ENCODE measurements at places on chromosomes 11 and 22.

- DNase-seq = peak; percentile 10
Measured at GRCh38 chr22:41873391-41873790, 40.5 kb downstream of the SREBF2 start.

DNA sequence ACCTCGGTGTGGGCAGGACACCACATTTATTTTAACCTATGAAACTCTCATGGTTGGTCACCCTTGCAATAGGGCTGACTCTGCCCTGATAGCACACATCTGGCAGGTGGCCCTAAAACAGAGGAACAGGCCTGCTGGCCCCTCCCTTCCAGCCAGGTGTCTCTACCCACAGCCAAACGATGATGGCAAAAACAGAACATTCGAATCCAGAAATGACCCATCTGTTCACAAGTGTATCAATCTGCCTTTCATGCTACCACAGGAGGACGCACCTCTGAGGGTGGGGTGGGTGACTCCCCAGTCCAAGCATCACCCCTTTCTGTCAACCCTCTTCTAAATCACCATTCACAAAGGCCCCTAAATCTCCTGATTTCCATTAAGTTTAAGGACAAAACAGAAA, 118.1 kb downstream of the ETS1 start:
- DNase-seq = no peak

DNA sequence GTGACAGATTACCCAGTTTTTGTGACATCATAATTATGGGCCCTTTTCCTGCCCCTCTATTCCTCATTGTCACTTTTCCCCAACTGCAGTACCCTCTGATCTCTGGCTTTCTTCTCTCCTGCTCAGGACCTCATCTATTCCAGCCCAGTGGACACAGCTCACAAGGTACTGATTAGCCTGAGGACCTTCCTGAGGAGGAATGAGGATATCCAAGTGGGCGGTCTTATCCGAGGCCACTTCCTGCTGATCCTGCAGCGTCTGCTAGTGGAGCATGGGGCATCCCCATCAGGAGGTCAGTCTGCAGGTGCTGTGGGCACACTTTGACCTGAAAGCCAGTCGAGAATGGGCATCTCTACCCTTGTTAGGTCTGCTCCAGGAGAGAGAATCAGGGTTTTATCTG, 24.5 kb upstream of the CCDC134 start:
- DNase-seq = no peak

GRCh38 chr11:313304-313786, 495 bp upstream of the IFITM1 start:
- no peak for DNase-seq

GRCh38 chr11:3208272-3208671, 10.3 kb downstream of the MRGPRG start:
- no peak for DNase-seq

- no peak for DNase-seq
Measured at GRCh38 chr22:25702040-25702439, 39.9 kb upstream of the MYO18B start.

GRCh38 chr11:33412241-33412640, 155.1 kb downstream of the HIPK3 start:
- no peak for DNase-seq

DNA sequence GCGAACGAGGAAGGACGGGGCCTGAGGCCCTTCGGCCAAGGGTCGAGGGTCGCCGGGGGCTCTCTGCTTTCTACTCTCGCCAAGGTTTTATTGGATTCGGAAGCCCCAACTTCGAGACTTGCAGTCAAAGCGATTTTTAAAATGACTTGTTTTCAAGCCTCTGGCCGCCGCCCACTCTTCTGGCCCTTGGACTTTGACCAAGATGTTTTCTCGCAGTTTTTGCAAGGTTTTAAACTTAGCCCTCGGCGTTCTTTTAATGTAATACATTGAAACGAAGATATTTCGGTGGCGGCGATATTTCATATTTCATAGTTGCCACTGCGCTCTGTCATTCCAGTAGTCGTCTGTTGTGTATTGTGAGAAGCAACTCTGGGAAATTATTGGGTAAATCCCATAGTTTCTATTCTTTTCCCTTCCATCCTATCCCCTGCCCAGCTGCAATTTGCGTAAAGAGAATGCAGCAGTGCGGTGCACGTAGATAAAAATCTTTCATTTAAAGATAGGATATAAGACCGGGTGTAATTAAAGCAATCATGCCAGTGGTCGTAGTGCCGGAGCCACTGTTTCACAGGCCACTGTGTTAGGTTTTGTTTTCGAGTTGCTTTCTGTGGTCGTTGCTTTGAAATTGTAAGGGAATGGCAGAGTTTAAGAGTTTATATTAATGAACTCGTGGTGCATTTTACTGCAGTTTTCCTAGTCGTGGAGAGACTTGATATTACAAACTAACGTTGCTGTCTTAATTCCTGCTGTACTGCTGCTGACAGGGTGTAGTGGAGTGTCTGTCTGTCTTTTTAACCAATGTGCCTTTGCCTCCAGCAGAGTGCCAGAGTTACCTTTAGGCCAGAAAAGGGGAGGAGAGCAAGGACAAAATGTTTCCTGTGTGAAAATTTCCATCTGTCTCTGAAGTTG, 702 bp downstream of the BIRC2 start:
- no peak for DNase-seq

DNA sequence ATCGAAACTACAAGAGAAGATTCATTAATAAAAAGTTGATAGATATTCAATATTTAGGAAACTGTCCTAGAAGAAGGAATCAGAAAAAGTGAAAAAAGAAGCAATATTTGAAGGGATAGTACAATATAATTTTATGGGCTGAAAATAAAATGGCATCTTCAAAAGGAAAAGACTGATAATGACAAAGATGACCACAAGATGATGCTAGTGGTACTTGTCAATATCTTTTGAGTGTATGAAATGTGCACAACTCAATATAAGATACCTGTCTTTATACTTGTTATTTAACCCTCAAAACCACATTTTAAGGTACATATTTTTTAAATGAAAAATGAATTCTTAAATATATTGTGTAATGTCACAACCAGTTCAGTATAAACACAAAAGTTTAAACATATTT, 1059.6 kb upstream of the RAG2 start:
- DNase-seq = no peak

- peak; percentile 72 for DNase-seq
Measured at GRCh38 chr22:38868886-38869381, 3.1 kb downstream of the CBX6 start.

DNA sequence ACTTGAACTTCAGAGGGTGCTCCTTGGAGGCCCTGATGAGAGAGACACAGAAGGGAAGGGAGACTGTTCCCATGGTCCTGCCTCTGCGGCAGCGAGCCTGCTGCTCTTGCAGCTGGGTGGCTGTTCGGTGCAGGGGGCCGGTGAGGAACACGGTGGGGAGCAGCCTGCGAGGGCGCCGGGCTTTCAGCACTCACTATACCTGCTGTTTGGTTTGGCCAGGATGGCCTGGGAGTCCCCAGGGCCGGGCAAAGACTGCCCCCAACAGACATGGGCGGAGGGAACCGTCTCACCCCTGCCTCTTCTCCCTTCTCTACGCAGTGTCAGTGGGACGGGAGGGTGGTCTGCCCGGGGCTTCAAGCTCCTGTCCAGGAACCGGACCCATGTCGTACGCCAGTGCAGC, 58.0 kb upstream of the PRODH start:
- no peak for DNase-seq

- no peak for DNase-seq
Measured at GRCh38 chr11:110301032-110301431, 4.6 kb upstream of the RDX start.

DNA sequence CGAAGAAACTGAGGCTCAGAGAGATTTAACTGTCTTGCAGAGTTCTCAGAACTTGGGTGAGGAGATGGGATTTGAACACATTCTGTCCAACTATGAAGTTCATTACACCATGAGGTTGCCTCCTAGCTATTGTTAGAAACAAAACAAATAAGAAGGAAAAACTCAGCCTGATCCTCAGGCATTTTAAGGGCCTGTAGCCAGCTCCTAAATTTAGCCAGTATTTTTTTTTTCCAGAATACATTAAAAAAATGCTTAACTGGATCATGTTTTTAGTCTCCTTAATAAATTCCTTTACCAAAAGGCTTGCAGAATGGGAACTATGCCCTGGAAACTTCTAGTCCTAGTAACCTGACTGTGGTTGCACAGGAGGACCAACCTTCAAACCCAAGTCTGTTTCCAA, 212.0 kb downstream of the CSNK2A3 start:
- no peak for DNase-seq

- no peak for DNase-seq
Measured at GRCh38 chr11:80118073-80118472, 677.2 kb upstream of the TENM4 start.

- no peak for DNase-seq
Measured at GRCh38 chr11:120912504-120912903, 111.4 kb upstream of the TBCEL start.

- DNase-seq = no peak
Measured at GRCh38 chr11:122175306-122175705, 59.3 kb upstream of the BLID start.
